ENCODE measurements at places on chromosomes 4 and X.

GRCh38 chr4:129254526-129254925, 158.6 kb downstream of the C4orf33 start:
- DNase-seq: no peak

DNA sequence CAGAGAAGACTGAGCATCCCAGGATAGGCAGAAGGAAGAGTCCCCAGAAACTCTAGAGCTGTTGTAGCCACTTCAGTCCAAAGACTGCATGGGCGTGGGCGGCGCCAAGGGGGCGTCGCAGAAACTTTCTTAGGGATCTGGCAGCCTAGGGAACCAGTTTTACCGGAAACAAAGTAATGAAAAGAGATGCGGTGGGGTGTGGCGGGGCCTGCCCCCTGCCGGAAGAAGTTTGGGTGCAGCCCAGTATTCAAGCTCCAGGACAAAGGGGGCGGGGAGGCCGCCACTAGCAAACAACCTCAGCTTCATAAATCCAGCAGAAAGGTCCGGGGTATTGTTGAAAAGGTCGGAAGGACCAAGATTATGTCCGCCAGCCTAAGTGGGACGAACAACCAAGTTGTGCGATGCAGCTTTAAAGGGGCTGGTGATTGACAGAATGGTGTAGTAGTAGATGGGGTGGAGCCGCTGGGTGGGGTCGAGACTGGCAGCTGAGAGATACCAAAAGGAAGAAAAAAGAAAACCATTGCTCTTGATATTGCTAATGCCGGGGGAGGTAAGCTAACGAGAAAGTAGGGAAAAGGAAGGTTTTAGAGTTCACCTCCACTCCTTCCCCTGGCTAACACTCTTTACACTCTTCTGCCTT, 190.5 kb downstream of the RRAGB start:
- DNase-seq: no peak

GRCh38 chr4:155690044-155690837, 23.6 kb downstream of the GUCY1A1 start:
- no peak for DNase-seq

GRCh38 chr4:107757283-107757682, 37.2 kb upstream of the PAPSS1 start:
- no peak for DNase-seq

DNA sequence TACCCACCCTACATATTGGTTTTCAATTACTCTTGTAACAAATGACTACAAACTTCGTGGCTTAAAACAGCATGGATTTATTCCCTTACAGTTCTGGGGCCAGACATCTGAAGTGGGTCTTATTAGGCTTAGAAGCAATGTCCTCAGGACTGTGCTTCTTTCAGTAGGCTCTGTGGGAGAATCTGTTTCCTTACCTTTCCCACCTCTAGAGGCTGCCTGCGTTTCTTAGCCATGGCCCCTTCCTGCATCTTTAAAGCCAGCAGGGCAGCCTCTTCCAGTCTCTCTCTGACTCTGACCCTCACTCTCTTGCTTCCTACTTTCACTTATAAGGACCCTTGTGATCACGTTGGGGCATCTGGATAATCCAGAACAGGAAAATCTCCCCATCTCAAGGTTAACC, 252.5 kb upstream of the PGRMC2 start:
- DNase-seq: no peak

DNA sequence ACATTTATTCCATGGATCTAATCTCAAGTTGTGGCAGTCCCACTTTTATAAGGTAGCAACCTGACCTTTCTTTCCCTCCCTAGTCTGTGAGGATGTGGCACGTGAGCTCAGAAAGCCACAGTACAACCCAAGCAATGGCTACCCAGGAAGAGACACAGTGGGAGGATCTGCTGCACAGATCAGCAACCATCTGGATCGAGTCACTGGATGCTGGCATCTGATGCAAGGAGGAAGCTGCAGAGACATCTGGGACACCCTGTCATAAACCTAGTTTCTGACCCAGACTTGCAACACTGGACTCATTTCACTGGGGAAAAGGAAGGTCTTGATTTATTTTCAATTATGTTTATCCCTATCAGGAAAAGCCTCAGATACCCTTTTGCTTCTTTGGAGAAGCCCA, 327.1 kb downstream of the PAPSS1 start:
- no peak for DNase-seq

DNA sequence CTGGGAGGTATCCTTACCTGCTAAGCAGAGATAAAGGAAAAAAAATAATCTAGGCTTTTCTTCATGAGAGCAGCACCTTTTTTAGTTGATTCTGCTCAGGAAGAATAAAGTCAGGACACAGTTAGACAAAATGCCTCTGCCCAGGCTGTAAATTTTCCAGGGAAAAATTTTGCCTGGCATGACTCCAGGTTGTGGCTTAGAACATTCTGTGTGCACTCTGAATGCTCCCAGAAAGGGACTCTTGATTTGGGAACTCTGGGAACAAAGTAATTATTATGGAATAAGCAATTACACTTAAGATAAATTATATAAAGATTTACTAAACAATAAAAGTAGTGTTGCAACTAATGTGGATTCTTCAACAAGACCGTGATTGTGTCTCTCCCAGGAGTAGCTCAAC, 826.2 kb upstream of the TENM3 start:
- DNase-seq: no peak

DNA sequence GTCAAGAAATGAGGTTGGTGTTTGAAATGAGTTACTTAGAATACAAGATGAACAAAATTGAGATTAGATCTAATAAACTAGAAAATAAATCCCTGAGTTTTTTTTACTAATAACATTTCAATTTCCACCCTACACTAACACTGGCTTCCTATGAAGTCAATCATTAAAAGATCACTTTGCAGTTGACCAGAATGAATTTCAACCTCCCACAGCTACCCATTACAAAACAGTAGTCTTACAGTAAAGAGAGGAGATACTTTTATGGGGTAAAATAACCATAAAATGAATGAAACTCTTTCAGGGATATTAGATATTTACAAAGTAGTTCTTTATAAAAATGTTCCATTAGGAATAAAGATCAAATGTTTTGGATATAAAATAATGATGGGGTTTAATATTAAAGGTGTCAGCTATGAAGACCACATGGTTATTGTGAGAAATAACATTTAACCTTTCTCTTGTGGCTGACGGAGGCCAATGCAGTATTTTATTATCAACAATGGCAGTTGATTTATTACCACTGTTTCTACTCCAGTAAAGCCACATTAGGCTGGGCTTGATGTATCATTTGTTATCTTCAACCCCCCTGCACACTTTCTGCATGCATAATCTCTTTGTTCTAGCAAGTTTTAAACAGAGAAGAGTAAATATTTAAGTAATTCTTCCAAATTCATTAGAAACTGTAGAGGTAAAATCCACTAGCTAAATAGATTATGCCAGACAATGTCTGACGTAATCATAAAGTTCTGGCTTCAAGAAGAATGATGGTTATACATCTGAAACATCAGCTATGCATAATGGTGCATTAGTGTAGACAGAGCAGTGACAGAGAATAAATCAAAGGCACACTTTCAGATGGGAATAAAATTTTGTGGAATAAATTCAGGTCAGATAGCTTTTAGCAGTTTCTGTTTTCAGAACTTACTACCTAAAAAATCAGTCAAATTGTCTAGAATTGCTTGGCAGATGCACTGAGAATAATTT, 516.6 kb downstream of the PCDH18 start:
- DNase-seq: no peak

DNA sequence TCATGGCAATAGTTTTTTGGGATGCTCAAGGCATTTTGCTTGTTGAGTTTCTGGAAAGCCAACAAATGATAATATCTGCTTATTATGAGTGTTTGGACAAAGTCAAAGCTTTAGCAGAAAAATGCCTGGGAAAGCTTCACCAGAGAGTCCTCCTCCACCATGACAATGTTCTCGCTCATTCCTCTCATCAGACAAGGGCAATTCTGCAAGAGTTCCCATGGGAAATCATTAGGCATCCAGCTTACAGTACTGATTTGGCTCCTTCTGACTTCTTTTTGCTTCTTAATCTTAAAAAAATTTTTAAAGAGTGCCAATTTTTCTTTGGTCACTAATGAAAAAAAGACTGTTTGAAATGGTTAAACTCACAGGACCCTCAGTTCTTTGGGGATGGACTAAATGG, 136.3 kb downstream of the UBE2K start:
- no peak for DNase-seq

DNA sequence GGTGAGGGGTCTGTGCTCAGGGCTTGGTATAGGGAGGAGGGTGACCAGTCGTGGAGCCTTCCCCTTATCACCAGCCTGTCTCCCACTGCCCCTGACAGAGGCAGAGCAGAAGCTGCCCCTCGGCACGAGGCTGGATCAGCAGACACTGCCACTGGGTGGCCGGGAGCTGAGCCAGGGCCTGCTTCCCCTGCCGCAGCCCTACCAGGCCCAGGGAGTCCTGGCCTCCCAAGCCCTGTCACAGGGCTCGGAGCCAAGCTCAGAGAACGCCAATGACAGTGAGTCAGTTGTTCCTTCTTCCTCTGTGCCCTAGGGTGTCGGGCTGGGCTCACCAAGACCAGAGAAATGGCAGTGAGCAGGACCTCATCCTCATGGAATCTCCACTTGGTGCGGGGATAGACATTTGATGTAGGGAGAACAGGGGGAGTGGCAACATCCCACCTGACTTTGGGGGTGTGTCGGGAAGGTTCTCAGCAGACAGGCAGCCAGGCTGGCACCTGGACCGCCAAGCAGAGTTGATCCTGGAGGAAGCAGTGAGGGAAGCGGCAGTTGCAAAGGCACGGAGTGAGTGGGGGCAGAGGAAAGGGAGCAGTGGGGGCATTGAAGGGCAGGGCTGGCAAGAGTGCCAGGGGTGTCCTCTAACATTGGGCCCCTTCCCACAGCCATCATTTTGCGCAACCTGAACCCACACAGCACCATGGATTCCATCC, 14.3 kb upstream of the UBA1 start:
- DNase-seq: no peak

DNA sequence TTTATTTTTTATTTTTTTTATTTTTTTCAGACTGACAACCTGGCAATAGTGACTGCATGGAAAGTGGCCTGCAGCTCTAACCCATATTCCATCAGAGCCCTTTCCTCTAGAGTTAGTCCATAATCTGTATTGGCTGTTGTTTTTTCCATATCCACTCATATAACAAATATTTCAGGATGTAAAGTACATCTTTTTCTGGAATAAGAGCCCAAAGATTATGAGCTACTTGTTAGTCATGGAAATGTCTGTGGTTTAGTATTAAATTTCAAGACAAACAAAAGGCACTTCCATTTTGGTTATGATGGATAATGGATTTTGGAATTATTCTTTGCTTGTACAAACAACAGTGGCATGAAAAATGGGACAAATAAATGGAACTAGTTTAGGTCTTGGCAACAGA, 296.0 kb upstream of the HS3ST1 start:
- DNase-seq: no peak

DNA sequence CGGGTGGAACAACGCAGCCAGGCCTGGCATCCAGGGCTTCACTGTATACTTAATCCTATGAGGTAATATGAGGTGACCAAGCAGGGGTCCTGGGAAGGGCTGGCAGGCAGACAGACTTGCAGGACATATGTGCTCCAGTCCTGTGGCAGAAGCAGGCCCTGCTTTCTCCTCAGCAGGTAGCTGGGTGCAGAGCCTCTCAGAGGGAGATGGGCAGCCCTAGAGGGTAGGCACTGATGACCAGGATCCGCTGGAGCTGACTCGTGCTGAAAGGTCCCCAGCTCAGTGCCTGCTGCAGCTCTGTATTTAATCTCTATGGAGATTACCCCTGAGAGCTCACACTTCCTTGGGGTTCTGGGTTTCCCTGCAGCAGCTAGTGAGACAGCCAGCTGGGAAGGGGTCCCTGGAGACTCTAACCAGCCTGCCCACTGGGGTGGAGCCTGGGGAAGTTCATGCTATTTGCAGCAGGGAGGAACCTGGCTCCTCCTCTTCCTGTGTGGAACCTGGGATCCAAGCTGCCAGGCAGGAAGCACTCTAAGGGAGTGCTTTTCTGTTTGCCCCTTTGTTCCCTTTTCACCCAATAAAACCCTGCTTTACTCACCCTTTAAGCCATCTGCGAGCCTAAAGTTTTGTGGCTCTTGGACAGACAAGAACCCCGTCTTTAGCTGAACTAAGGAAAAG, 339.2 kb downstream of the DCAF12L2 start:
- DNase-seq: no peak

- DNase-seq: peak; percentile 6
These were observed 63.8 kb upstream of the STS start for GRCh38 chrX:7083468-7084396.

DNA sequence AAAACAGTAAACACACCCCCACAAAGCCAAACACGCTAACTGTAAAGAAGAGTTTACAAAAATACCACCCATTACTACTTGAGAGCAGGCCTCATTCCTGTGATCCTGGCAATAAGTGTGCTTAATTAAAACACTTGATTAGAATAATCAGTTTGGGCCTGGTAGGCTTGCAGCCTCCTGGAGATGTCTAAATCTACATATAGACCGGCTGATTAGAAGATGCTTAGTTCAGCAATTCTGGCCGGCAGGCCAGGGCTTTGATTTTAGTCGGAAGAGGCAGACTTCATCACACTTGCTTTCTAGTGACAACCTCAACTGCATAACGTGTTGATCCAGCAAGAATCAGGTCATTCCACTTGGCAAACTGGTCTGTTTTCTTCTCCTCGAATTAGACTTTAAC, 114.0 kb downstream of the DCTD start:
- no peak for DNase-seq

DNA sequence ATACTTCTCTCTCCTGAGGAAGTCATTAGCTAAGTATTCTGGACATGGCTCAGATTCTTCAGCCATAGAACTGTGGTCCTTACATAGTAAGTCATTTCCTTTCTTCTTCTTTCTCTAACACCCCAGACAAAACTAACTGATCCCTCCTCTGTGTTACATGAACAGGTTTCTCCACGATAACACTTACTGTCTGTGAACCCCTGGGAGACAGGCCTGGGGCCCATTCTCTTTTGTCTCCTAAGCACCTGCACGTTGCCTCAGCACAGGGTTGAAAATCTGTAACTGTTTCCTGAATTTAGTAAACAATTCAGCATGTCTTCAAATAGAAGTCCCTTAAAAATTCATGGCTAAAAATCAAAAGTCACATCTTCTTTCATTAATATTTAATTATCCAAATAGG, 24.7 kb downstream of the APBB2 start:
- DNase-seq: no peak

- no peak for DNase-seq
These were observed 4.4 kb downstream of the TASL start for GRCh38 chrX:30573125-30573524.

GRCh38 chr4:128322986-128323385, 35.4 kb upstream of the PGRMC2 start:
- no peak for DNase-seq

GRCh38 chrX:47164420-47164819, 19.4 kb downstream of the RBM10 start:
- DNase-seq: no peak

GRCh38 chr4:48331577-48332330, 9.6 kb upstream of the SLAIN2 start:
- DNase-seq: no peak

- DNase-seq: no peak
These were observed 2.4 kb upstream of the CRMP1 start for GRCh38 chr4:5895287-5895686.

GRCh38 chr4:183758061-183758757, 99.1 kb downstream of the TRAPPC11 start:
- no peak for DNase-seq

DNA sequence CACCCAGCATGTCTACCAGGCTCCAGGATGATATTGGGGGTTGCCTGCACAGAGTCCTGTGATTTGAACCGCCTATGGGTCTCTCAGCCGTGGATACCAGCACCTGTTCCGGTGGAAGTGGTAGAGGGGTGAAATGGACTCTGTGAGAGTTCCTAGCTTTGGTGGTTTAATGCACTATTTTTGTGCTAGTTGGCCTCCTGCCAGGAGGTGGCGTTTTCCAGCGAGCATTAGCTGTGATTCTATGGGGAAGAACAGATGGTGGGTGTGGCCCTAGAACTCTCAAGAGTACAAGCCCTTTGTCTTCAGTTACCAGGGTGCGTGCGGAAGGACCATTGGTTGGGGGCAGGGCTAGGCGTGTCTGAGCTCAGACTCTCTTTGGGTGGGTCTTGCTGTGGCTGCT, 316.9 kb upstream of the AMOT start:
- DNase-seq: no peak
